ENCODE measurements at places on chromosomes 3 and 15.

- DNase-seq, result no peak
Observed at GRCh38 chr15:78035321-78035751, 42.2 kb downstream of the TBC1D2B start.

DNA sequence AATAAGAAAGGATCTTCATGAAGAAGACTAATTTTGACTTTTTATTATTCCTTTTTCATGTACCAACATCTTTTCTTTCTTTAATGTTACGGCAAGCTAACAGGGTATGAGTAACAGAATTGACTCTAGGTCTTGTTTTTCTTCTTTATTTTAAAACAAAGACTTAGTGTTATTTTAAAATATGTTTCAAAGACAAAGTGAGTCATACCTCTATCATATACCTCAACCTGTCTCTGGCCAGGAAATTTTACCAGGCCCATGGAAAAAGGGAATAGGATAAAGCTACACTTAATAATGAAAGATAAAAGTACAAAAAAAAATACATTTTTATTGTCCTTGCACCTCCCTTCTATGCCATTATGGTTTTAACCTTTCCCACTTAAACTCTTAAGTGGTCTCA is 57.4 kb downstream of the ZNF148 start:
- DNase-seq, result no peak

DNA sequence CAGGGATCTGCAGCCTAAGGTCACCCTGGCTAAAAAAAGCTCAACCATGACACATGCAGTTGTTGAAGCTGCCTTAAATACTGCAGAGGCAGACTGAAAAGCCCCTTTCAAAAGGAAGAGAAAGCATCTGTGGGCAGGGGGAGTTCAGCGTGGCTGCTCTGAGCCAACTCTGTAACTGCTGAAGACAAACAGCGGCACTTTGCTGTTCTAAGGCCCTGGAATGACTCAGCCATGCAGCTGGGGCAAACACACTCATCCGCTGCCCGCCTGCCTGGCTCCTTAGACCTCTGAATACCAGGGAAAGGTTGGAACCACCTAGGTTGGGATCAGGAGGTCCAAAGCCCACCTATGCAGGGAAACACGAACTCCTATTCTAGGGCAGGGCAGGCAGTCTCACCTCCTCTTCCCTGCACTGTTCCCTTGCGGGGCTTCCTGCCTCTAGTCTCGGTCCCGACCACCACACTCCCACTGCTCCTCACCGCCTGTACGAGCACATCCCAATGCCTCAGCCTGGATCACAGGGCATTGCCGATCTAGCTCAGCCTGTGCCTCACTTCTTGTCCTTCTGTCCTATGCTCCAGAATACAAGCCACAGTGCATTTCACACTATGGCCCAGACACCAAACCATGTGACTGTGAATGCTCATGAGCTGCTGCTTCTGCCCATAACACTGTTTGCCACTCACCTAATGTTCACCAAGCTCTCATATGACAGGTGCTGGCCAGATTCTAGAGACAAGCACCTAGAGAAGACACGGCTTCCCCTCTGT is 6.6 kb upstream of the MUSTN1 start:
- no peak for DNase-seq

- no peak for DNase-seq
Observed at GRCh38 chr3:30343861-30344260, 262.5 kb upstream of the TGFBR2 start.

GRCh38 chr15:101718896-101719295 is 5.4 kb downstream of the TARS3 start:
- no peak for DNase-seq

GRCh38 chr3:4425055-4425454 is 42.0 kb downstream of the SUMF1 start:
- DNase-seq, result no peak

DNA sequence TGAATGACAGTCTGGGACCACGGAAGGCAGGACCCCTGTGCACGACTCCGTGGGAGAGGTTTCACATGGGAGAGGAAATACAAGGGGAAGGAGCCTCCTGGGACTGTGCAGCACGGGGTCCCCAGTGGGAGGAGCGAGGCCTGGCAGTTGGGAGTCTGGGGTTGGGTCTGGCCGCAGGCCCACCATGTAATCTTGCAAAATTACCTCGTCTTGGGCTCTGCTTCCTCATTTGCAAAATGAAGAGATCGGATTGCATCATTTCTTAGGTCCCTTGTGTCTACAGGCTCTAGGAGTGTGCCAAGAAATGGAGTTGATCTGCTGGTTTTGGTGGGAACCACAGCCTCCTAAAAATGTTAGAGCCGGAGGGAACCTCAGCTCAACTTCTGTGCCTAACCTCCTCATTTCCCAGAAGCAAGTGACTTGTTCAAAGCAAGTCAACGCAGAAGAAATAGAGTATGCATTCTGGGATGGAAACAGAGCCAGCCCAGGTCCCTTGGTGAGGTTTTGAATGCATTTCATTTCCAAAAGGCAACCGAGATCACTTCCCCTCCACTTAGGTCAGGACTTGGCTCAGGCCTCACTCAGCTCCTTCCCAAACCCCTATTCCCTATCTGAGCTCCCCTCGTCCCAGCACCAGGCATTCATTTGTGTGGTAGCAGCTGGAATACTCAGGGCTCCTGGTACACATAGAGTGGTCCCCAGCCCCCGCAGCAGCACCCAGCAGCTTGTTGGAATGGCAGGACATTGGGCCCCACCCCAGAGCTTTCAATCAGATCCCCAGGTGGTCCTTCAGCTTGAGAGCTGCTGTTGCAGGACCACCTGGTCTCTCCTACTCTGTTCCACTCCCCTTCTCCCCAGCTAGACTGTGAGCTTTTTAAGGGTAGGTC is 267.7 kb downstream of the XXYLT1 start:
- DNase-seq, result no peak

- DNase-seq, result no peak
Observed at GRCh38 chr3:151183265-151183671, 19.7 kb downstream of the GPR171 start.

DNA sequence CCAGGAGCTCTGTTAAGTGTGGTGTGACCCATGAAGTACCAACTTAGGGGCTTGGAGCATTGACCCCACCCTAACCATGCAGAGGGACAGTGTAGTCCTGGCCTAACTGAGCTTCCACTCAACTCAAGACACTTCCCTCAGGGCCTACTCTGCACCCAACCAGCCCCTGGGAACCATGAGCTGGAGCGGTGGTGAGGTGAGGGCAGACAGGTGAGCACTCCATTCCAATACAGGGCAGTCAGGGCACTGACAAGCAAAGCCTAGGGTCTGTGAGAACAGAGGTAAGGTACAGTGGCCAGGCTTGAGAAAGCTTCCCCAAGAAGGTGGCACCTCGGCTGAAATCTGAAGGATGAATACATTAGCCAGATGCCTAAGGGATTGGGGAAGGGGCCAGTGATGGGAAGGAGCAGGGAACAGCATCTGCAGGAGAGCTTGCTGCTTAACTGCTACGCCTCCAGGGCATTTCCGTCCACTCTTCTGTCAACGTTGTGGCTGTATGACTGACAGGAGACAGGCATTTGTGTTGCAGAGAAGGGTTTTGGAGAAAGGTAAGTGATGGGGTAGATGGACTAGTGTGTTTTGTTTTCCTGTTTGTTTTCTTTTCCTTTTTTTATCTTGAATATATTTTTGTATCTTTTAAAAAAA is 243.5 kb upstream of the TRIM42 start:
- no peak for DNase-seq

DNA sequence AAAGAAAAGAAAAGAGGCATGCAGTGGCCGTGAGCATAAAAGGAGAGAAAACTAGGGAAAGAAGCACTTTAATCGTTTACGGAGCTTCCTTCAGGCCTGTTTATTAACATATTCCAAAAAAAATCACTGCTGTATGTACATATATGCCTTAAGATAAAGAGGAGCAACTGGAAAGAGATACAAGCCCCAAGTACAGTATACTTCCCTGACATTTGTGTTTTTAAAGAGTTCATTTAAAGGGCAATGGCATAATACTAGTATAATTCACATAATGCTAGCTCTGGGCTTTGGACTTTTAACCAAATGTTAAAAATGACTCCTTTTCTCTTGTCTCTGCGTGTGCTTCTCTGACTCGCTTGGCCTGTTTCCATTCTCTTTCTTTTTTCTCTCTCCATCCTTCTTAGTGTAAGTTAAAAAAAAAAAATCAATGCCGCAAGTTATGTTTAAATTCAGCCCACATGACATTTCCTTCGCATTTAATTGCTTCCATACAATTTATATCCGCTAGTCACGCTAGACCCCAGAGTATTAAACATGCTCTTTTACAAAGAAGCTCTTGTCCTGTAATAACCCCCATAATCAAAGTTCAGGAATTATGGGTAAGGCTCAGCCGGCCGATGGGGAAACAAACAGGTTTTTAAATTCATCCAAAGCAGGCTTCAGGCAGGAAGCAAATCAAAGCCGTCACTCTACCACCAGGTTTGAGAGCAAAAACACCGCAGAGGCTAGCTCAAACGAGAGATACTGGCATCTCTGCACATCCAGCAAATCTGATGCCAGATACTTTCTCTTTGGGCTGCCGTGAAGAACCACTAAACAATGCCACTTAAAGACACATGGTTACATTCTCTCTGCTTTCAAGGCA is 19.4 kb downstream of the WWTR1 start:
- no peak for DNase-seq

DNA sequence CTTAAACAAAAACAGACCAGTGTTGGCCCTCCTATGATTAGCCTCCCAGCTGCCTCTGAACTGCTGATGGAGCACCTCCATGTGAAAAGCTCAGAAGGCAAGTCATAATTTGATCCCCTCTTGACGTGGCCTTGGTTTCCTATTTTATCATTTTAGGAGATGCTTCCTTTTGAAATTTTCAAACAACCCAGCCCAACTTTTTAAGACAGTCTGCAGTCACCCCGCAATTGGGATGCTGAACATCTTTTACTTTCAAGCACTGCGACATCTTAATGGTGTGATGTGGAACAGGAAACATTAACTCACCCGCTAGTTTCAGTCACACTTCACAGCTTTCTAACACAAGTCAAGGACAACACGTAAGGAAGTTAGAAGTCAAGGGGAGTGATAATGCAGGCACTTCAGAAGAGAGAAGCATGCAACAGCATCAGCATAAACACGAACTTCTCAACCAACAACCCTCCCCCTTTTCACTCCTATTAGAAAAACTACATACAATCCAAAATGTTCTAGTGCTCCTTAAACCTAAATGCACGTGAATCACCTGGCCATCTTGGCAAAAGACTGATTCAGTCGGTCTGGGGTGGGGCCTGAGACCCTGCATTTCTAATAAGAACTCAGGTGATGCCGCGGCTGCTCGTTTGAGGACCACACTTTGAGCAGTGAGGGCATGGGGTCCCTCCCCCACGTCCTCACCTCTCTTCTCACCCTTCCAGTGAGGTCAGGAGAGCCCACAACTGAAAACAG is 161.5 kb downstream of the FOXP1 start:
- no peak for DNase-seq

- DNase-seq, result no peak
Observed at GRCh38 chr3:82942041-82942440, 1180.6 kb upstream of the GBE1 start.

- DNase-seq, result no peak
Observed at GRCh38 chr3:196354132-196354531, 15.9 kb upstream of the TM4SF19 start.

DNA sequence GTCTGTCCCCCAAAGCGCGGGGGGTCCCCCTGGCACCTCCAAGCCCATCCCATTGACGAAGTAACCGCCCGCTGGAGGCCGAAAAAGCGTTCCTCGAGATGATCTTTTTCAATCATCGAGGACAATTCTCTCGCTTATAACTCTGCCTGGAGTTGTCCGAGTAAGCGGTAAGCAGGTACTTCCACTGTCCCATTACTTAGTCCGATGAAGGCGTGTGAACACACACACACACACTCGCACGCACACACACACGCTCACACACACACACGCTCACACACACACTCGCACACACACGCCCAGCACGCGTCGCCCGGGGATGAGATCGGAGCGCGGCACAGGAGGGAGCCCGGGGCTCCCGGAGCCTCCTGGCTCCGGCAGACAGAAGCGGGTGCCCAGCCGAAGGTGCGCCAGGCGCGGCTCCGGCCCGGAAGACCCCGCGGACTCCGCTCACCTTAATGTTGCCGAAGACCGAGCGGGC is 430 bp downstream of the SLCO2A1 start:
- peak; percentile 10 for DNase-seq

DNA sequence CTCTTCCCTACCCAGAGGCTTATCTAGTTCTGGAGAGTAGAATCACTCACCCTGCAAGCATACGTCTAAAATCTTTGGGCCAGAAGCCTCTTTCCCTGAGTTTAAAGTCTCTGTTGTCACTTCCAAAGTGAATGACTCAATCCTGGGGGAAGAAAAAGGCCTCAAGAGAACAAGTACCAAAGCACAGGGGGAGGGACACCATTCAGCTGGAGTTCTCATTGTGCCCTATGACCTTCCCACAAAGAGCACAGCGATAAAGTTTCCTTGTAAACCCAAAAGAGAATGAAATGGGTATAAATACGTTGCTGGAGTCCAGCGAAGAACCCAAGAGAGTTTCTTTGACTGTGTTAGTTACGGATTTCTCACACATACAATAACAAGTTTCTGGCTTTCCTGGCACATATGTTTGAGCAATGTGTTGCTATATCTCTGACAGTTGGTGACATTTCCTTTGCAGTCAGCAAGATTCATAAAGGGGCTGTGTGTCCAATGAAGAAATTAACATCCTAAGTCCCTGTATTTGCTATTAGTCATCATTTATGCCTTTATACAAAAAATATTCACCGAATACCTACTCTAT is 107.3 kb upstream of the PTPRG start:
- no peak for DNase-seq

GRCh38 chr3:8575364-8576104 is 69.1 kb downstream of the SSUH2 start:
- DNase-seq, result no peak

- DNase-seq, result no peak
Observed at GRCh38 chr3:40336511-40337135, 27.1 kb downstream of the EIF1B start.

GRCh38 chr3:2452249-2452648 is 353.6 kb downstream of the CNTN4 start:
- no peak for DNase-seq

GRCh38 chr3:14788644-14789043 is 30.1 kb upstream of the FGD5 start:
- no peak for DNase-seq

- DNase-seq, result no peak
Observed at GRCh38 chr3:150890295-150890694, 14.9 kb downstream of the MINDY4B start.

GRCh38 chr3:87727783-87728182 is 331.0 kb downstream of the CGGBP1 start:
- DNase-seq, result no peak

DNA sequence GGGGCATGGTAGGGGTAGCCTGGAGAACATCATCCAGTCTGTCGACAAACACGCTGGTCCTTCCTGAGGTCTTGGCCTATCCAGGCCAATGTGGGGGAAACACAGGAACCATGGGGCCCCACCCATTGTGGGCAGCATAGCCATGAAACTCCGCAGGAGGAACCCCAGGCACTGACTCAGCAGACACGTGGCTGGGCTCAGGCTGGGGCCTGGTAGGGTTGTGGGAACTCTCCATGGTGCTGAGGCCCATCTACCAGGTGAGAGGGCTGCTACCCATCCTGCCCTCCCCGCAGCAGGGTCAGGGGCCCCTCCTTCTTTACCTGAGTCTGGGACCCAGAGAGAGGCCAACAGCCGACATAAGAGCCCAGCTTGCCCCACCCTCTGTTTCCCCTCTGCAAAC is 22.6 kb upstream of the CACNA2D2 start:
- DNase-seq, result no peak

- DNase-seq, result no peak
Observed at GRCh38 chr3:39323494-39323893, 6.0 kb upstream of the CCR8 start.

- no peak for DNase-seq
Observed at GRCh38 chr3:186515125-186515524, 29.1 kb downstream of the CRYGS start.
